ENCODE measurements at places on chromosomes 2 and 18.

DNA sequence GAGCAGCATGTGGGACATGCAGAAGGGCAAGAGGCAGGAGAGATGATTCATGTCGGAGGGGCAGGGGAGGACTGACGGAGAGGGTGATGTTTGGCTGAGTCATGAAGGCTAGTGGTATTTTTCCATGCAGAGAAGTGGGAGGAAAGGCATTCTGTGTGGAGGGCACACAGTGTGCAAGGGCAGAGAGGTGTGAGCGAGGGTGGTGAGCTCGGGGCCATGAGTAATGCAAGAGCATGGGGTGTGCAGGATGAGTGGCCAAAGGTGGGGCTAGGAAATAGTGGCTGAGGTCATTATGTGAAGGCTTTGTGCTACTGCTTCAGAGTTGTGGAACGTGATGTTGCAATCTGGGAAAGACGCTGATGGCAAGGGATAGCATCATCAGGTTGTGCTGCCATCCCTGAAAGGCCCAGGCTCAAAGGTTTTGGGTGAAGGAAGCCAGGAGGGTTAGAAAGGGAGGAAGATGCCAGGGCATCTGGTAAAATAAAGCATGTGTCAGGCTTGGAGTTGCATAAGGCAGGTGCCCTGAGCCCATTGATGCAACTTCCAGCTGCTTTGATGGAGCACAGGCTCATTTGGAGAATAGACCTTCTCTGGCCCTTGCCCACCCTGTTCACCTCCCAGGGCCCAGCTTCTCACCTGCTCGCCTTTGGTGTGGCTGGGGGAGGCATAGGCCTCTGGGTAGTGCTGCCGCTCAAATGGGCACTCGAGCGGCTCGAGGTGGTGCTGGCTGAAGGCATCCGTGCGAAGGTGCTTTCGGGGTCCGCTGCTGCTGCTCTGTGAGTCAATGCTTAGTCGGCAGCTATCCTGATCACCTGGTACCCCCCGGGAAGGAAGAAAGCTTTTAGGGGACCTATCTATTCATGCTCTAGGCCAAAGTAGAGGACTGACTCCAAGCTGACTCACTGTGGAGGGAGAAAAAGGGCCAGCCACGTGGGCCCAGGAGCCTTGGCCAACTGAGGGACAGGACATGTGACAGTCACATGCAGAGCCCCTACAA is 37.5 kb downstream of the PAX8 start:
- DNase-seq = peak; percentile 4

DNA sequence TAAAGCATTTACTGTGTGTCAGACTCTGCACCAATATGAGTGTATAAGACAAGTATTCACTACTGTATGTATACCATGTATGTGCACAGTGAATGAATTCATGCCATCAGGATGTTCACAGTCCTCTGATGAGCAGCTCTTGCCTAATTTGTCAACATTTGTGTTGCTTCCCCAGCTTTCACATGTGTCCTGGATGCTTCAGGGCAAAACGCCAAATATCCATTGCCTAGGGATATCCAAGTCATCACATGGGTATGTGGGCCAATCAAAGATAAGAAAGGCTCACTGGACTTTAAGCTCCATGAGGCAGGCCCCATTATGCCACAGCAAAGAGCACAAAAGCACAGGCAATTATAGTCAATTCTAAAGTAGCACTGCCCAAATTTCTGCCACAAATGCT is 134.2 kb upstream of the CHAC2 start:
- no peak for DNase-seq

DNA sequence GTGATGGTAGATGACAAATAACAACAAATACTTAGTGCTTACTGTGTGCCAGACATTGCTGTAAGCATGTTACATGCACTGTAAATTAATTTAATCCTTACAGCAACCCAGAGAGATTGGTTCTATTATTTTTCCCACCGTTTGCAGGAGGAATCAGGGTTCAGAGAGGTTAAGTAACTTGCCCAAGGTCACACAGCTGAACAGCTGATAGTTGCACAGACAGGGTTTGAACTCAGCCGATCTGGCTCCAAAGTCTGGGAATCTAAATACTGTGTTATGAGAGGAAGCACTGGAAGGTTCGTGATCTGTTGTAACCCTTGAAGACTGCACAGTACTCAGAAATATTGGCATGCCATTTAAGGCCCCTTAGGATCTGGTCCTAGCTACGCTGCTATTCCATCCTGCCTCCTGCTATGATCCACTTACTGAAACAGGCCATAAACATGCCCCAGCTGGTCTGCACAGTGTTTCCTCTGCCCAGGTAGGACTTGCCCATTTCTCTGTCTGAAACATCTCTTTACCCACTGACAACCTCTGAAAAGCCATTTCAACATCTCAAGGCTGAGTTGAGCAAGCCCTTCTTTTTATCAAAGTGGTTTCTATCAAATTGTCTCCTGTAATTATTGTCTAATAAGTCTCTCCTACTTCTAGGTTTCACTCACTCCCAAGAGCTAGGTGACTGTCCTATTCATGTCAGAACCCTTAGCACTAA is 40.4 kb upstream of the MRPL33 start:
- DNase-seq = no peak

DNA sequence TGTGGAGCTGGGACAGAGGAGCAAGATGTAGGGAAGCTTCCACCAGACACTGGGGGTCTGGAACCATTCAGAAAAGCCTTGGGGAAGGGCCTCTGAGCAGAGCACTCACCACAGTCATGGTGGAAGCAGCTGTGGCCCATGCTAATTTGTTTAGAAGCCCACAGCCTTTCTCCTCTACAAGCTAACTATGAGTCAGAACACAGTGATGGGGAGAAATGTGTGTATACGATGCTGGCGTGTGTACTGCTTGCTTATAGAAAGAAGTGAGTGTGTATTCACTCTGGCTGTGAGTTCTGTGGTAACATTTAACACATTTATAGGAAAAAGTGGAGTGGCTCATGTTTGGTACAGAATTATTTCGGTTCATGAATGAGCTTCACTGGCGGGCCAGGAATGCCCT is 157.0 kb upstream of the ACAA2 start:
- DNase-seq = no peak

DNA sequence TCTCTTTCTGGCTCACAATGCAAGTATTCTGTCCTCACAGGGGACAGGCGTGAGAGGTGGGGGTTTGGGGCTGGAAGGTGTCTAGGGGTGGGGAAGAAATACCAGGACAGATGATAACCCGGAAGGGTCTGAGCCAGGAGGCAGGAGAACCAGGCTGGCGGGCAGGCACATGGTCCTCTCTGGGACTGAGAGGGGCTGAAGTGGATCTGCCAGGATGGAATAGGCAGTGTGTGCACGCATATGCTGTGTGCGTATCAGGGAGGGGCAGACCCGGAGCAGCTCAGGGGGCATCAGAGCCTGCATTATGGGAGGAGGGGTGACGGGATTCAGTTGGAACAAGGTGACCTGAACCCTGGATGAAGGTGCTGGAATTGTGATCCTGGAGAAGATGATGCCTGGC is 157.3 kb downstream of the DYSF start:
- DNase-seq = no peak

DNA sequence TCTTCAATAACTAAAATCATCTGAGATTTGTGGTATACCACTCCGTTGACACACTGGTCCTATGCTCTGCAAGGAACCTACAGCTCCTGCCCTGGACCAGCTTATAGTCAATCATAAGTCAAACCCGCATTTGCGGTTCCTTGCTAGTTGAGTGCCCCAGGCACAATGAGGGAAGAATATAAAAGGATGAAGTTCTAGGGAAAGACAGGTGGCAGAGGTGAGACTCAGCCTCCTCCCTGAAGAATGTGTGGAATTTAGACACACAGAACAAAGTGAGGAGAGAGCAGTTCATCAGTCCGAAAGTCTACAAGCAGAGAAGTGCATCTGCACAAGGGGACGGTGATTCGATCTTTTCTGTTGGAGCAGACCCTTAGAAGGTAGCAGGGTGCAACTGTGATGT is 615.0 kb upstream of the FANCL start:
- no peak for DNase-seq

DNA sequence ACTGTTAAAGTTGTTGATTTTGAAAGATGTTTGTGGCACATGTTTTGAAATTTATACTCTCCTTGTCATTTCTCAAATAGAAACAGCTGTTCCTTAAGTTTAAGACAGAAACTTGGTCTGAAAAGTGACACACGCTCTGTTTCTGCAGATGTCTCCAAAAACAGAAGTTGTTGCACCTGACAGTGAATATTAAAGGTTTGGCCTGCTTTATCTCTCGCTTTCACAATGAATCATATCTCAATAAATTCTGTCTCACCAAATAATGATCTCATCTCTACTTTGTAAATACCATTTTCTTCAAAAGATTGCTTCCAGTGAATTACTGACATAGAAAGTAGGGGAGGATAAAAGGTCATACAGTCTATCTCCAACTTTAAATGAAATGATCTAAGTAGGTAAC is 294.9 kb upstream of the SYT4 start:
- DNase-seq = no peak

GRCh38 chr2:64937687-64938491 is 51.3 kb upstream of the SLC1A4 start:
- DNase-seq = no peak

DNA sequence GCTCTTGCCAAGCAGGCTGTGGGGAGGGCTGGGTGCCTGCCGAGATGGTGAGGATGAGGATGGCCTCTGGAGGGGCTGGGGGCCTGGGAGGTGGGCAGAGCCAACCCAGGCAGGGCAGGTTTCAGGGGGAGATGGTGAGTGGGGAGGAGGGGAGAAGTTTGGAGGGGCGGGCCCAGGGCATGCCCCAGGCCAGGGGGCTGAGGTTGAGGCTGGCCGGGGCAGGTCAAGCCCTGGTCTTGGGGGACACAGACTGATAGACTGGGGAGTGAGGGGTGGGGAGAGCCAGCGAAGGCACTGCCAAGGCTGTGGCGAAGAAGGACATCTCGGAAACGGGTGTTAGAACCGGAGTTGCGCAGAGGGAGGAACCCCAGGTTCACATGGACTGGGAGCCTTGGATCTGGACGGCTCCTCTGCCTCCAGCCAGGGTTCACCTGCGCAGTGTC is 12.6 kb downstream of the CAPN10 start:
- DNase-seq = no peak

GRCh38 chr18:36757081-36757480 is 71.7 kb downstream of the TPGS2 start:
- peak; percentile 38 for DNase-seq

DNA sequence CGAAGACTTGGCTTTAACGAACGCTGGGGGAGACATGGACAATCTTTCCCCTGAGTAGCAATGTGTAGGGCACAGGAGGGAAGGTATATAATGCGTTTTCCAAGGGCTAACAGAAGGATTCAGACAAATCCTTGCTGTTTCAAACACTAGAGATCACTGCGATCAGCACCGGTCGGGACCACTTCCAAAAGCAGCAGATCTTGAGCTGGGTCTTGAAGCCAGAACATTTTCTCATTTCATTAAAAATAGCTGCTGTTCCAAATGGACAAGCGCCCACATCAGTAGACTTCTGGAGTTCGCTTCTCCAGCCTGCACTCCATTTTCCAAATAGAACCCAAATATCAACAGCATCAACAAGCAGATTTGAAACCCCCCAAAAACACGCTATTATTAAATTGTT is 65.1 kb upstream of the MAPRE2 start:
- DNase-seq = no peak

DNA sequence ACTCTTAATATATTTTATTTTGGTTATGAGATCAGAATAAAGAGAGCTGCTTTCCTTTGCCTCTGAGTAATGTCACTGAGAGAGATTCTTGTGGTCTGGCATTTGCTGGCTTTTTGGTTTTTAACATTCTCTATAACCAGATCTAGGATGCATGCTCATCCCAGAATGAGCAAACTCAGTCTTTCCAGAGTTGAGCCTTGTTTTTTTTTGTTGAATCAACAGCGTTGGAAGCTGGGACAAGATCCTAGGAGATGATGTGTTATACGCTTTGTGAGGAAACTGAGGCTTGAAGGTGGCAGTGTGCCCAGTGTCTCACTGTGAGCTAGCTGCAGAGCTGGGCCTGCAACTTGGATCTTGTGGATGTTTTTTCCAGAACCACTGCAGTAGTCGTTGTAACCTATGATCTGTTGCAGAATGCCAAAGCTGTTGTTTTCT is 19.5 kb downstream of the MYO1B start:
- DNase-seq = no peak

DNA sequence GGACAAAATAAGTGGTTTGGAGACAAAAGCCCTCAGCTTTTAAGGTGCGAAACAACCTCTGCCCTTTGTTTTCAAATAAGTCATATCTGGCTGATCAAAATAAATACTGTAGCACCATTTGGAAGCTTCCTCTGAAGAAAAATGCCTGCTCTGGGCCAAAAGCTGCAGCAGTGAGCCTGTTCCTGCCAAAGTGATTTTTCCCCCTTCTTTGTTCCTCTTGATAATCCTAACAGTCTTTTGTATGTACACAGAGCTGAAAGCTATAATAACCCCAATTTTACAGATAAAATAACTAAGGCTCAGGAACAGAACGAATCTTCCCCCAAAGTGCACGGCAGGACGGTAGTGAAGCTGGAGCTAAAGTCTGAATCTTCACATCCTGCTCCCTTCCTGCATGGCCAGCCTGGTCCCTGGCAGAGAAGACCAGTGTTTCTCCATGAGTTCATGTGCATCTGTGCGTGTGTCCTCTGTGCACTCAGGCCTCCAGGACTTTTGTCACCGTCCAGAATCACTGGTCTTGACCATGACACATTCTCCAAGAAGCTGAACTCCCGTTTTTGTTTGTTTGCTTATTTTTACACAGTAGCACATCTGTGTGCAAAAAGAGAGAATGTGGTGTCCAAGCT is 2114.1 kb upstream of the PIK3C3 start:
- DNase-seq = peak; percentile 66

DNA sequence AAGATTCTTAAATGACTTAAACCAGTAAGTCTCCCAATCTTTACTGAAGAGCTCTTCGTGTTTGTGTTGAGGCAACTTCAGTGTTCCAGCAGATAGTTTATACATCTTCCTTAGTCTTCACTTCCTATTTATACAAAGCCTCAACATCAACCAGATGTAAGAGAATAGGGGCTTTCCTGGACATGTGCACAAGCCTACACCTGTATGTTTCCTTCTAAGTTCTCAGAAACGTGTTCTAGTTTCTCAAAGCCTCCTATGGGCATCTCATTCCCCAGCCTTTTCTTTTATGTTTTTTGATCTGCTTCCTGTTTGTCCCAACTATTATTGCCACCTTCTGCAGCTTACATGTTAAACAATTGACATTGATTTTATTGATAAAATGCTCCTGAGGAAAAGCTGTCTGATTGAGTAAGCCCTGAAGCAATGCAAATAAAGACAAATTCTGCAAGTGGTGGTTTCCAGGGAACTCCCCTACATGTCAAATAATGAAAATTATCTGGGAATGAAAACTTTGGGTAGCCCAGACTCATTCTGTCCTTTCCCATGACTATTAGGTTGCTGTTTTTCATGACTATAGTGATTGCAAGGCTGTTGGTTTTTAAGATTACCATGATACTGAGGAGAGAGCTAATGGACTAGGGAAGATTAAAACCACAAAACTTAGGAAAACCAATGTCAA is 663.3 kb upstream of the ACVR2A start:
- DNase-seq = no peak

GRCh38 chr2:9946818-9947217 is 4.7 kb upstream of the GRHL1 start:
- no peak for DNase-seq

- no peak for DNase-seq
Observed at GRCh38 chr2:55232863-55233657, 572 bp downstream of the RPS27A start.

GRCh38 chr2:63124218-63124617 is 73.6 kb downstream of the OTX1 start:
- no peak for DNase-seq

- no peak for DNase-seq
Observed at GRCh38 chr2:150127995-150128394, 359.5 kb downstream of the RND3 start.

GRCh38 chr2:219423652-219424377 is 5.6 kb downstream of the DES start:
- no peak for DNase-seq

Measured in NCI-H2227 treated with DMSO at 0.1 percent for 48 hours (cell line).